ENCODE measurements at places on chromosomes 11 and 22.
A peak's percentile ranks its signal among the peaks of the same experiment; 100 is the strongest.

DNA sequence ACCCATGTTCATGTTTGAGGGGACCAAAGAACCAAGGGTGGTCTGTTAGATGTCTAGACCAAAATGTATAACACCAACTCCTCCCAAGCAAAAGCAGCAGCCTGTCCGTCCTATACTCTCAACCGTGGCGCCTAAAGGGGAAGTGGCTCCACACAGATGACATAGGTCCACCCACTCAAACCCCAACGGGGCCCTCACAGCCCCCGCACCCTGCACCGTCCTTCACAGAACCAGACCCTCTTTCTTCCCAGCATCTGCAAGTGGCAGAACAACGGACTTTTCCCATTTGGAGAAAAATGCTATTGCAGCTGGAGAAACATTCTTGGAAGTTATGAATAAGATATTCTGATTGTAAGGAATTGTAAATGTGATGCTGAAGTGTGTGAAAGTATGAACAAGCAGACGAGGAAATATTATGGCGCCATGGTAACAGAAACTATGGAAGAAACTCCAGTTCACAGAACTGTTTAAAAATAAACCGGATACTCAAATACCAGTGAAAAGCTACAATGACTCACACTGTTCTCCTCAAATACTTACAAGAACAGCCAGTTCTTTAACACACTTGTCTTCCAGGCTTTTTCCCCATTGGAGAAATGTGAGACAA is 76.5 kb upstream of the ARFGAP3 start:
- DNase-seq: peak; percentile 4

GRCh38 chr11:96052921-96053651 is 129.2 kb upstream of the MTMR2 start:
- no peak for DNase-seq

DNA sequence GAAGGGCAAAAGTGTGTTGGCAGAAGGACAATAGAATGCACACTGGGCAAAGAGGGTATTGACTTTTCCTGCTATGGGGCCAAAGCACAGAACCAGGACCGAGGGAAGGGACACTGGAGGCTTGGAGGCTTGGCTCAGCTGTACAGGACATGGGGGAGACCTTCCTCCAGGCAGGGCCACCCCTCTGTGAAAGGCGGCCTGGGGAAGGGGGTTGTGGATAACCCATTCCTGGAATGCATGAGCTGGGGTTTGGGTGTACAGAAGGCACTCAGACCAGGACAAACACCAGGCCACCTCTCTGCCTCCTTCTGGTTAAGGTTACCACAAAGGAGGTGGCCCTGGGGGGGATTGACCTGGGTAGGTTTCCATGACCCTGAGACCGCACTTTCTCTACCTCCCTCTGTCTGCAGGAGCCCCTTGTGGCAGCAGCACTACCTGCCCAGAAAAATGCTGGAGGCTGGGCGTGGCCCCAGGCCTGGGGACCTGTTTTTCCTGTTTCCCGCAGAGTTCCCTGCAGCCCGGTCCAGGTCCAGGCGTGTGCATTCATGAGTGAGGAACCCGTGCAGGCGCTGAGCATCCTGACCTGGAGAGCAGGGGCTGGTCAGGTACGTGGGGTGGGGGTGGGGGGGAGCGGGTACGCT is 9.6 kb downstream of the P2RY2 start:
- DNase-seq: no peak

- DNase-seq: no peak
Observed at GRCh38 chr11:73012121-73012863, 129.8 kb downstream of the FCHSD2 start.

- DNase-seq: no peak
Observed at GRCh38 chr11:46890665-46891064, 27.7 kb downstream of the LRP4 start.

- DNase-seq: no peak
Observed at GRCh38 chr22:46245511-46245910, 4.6 kb downstream of the CDPF1 start.

Data from stimulated activated CD4-positive, alpha-beta T cell treated with anti-CD3 and anti-CD28 coated beads, Interleukin-1b, Interleukin-23, amount 100 ng/mL, for 24 hours (primary cell).